ENCODE measurements at places on chromosomes 4 and X.

DNA sequence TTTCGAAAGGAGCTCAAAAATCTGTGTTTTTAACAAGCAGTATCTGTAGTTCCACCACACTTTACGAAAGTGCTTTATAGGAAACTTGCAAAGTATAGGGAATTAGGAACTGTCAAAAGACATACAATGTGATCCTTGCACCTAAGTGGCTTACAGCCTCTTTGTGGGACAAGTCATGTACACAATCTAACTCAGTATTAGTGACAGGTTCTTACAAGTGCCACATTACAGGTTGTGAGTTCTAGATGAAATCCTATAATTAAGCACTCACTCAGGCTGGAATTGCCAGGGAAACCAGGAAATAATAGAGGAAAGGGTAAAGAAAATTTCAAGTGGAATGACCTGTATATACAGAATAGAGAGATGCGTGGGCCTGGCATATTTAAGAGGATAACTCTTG lies 567.3 kb upstream of the ATOH1 start:
- no peak for DNase-seq

DNA sequence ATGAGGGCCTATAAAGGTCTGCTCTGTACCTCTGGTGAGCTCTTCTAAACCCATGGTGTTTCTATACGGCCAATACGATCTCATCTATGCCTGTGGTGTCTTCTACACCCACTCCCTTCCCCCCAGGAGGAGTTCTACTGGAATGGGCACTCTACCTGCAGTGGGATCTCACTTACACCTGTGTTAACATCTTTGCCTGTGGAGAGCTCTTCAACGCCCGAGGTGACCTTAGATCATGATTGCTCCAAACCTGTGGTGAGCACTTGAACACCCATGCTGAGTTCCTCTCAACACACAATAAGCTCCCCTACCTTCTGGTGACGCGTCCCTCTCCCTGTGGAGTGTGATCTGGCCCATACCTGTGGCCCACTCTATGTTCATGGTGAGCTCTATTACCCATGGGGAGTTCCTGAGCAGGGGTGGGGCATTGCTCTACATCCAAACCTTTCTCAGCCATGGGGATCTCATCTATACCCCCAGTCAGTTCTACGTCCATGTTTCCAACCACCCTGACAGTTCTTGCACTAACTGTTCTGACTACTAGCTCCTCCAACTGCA lies 48.6 kb downstream of the BCOR start:
- DNase-seq = no peak

DNA sequence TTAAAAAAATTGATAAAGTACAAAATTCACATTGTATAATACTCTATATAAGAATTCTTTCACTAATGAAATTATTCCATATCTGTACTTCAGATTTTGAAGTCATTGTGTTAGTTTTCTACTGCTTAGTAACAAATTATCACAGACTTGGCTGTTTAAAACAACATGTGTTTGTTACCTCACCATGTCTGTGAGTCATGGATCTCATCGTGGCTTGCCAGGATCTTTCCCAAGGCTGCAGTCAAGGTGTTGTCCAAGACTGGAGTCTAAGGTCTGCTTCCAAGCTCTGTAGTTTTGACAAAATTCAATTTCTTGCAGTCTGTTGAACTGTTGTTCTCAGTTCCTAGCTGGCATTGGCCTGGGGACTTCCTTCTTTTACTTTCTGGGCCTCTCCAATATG lies 1286.9 kb downstream of the ADGRL3 start:
- DNase-seq = no peak

DNA sequence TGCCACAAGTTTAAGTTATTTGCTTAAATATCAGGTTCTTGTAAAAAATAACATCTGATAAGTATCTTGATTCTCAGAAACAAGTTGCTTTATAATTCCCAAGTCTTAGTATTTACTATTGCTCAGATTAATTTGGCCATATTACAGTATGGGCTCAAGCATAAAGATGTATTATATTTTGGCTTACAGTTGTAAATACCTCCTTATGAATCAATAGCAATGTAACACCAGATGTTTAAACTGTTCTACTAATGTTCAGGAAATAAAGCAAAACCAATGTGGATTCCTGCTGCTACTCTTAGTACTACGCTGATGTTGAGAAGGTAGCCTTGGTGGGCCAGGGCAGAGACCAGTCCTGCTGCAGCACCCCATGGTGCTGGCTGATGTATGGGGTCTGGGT lies 102.7 kb downstream of the MGST2 start:
- DNase-seq = no peak

- peak; percentile 6 for DNase-seq
These were observed 260.5 kb downstream of the TMA16 start for GRCh38 chr4:163755013-163755412.

- no peak for DNase-seq
These were observed 111.4 kb downstream of the NYX start for GRCh38 chrX:41558531-41558930.
